Ecto neural progenitor cell (in vitro differentiated cells): ENCODE measurements at places on chromosomes 7 and 10.

DNA sequence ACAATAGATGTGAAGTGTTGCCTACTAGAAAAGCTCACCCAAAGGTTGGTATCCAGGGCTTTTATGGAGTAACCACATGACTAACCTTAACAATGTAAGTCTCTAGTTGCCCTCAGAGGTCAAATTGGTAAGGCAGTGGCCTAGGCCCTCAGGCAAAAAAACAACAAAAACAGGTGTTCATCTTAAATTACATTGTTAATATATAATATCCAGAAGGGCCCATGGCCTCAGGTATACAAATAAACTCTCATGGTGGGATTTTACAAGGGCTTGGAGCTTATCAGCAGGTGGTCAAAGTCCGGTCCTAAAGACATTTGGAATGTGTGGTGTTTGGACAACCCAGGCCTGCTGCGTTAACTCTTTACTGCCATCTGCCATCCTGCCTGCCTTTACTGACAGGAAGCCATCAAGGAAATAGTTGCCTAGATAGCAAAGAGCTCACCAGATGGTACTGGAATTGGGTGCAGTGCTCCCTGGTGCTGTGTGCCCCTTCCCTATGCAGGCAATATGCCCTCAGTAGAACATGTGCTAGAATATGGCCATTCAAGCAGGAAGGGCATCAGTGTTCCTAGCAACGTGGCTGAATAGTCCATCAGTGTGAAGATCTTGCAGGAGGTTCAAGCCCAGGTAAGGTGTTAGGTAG is 36.2 kb downstream of the TOMM7 start:
- DNase-seq: no peak

GRCh38 chr10:132351611-132352010 is 19.6 kb downstream of the LRRC27 start:
- no peak for DNase-seq

- no peak for DNase-seq
Observed at GRCh38 chr10:351770-352334, 216.6 kb downstream of the ZMYND11 start.

DNA sequence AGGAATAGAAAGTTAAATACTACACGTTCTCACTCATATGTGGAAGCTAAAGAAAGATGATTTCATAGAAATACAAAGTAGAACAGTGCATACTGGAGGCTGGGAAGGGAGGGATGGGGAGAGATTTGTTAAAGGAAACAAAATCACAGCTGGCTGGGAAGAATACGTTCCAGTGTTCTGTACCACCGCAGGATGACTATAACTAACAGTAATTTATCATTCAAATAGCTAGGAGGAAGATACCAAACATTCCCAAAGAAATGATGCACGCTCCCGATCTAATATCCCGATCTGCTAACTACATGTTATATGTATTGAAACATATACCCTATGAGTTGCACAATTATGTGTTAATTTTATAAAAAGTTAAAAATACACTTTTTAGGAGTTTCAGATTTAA is 162.3 kb downstream of the ZMYND11 start:
- no peak for DNase-seq

- DNase-seq: no peak
Observed at GRCh38 chr10:112967200-112967599, 17.2 kb downstream of the TCF7L2 start.

- no peak for DNase-seq
Observed at GRCh38 chr10:10848488-10849111, 169.1 kb upstream of the CELF2 start.

DNA sequence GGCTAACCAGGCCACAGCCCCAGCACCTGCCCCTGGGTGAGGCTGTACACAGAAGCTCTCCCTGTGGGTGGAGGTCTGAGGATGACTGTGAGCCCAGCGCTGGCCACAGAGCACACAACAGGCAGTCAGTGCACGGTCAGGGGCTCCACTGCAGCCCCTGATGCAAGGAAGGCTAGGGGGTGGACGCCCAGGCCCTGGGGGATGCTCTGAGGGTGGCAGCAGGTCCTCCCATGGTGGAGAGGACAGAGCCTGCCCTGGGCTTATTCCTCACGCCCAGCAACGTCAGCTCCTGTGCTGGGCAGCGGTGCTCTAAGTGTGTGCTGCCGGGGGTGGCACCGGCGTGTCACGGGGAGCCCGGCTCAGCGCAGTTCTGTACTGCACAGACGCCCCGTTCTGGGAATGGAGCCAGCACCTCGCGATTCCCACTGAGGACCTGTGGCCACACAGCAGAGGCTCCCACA is 223.2 kb downstream of the MAD1L1 start:
- no peak for DNase-seq

DNA sequence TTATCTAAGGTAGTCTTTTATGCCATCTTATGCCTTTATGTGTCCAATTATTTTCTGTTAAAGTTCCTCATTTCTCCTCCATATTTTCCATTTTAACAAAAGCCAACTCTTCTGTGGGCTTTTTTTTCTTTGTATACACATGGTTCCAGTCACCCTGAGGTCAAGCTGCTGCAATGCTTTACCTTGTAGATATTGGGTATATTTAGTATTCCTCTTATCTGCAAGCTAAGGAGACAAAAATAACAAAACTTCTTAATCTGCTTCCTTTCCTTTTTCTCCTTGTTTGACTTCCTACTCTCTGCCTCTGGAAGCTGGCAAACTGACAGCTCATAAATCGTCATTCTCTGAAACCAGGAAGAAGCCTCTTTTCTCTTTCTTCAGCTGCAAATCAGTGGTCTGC is 885.0 kb upstream of the LRRN3 start:
- no peak for DNase-seq

DNA sequence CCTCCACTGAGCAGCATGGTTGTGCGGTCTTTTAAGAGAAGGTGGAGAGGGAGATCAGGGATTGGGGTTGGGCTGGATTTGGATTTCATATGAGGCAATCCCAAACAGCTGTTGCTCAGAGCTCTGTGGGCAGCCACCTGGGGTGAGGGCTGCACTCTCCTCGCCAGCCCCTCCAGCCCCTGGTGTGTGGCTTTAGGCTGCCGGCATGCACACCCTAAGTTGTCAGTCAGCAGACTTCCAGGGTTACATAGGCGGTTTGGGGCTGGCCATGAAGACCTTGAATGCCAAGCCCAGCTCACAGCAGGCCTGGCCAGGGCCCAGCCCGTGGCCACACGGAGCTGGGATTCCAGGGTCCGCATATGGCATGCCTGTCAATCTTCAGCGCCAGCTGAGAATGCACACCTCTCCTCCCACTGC is 54.8 kb downstream of the ZMIZ1 start:
- DNase-seq: no peak

DNA sequence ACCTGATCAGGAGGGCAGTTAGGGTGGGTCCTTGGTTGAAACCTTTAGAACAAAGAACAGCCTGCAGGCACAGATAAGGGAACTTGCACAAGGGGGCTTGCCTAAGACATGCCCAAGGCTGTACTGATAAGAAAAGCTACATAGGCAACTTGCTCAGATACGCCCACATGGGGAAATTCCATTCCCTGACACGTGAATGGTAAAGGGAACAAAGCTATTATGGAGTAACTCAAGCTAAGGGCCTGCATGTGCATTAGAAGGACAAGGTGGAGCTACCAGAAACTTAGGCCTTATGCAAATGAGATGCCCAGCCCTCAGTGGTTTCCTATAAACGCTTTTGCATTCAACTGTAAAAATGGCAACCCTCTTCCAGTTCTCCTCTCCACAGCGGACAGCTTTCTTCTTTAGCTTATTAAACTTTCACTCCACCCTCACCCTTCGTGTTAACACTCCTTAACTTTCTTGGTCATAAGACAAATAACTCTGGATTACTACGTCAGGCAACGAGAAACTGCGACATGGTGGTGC is 1192.1 kb upstream of the CELF2 start:
- no peak for DNase-seq

- DNase-seq: no peak
Observed at GRCh38 chr10:122052701-122053100, 63.7 kb downstream of the TACC2 start.

DNA sequence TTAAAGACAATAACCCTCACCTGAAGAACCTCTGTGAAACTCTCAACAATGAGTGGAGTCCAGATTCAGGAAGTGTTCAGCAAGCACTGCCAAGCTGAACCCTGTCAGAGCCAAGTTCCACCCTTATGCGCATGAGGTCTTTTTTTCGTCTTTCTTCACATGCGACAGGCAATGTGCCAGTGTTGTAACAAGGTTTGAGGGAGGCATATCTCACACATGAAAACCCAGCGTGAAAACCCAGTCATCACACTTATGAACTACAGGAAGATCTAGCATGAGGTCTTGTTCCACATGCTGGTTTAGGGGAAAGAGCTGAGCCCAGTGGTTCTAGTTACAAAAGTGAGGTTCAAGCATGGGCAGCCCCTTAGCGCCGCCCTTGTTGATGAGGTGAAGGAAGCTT is 49.7 kb downstream of the RABGEF1 start:
- DNase-seq: no peak

DNA sequence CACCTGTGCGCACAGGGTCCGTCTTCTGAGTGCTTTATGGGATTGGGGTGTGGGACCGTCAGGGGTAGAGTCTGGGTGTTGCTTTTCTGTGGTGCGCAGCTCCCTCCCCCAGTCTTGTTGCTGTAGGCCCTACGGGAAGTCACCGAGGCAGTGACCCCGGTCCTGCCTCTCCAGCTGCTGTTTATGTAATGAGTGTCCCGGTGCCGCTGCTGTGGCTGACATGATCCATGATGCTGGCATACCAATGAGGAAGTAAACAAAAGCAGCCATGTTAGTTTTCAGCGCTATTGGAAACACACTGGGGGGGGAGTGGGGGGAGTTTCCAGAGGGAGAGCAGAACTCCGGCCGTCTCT is 1.1 kb downstream of the TRIM8 start:
- DNase-seq: no peak

DNA sequence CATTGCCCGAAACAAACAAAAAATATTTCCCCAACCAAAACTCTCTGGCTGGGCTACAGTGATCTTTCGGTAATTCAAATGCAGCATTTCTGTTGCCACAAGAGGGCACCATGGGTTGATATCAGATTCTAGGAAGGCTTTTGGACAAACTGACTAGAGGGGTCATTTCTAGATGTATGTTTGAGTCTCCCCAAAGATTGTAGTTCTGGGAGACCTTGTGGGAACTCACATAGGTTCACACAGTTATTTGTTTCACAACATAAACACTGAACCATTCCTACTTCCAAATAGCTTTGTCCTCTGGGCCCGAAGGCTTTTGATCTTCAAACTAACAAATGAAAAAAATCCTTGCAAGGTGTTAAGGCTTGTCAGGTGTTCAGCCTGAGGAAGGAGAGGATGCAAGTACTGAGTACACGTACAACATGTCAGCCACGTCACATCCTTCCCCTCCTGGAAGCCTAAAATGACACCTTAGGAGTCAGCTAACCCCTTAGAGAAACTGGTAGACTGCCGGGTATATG is 37.0 kb upstream of the IL15RA start:
- no peak for DNase-seq

- DNase-seq: no peak
Observed at GRCh38 chr10:121442086-121442935, 155.9 kb downstream of the FGFR2 start.

GRCh38 chr7:102239206-102239820 is 47.4 kb upstream of the SH2B2 start:
- no peak for DNase-seq

DNA sequence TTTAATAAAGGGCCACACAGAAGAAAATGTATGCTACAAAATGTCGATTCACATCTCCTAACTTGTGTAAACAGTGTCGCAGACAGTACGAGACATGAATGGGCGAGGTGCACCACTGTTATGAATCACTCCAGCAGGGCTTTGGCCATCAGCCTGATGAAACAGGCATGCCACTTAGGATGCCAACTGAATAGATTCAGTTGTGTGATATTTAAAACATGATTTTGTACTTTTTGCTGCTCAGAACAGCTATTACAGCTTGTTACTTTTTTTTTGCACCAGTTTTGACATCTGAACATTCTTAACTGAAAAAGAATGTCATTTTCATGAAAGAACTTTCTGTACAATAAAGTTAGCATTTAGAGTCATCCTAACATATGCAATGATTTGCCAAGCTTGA is 138.1 kb downstream of the VTI1A start:
- no peak for DNase-seq

GRCh38 chr10:89563861-89564478 is 28.6 kb upstream of the SLC16A12 start:
- no peak for DNase-seq

DNA sequence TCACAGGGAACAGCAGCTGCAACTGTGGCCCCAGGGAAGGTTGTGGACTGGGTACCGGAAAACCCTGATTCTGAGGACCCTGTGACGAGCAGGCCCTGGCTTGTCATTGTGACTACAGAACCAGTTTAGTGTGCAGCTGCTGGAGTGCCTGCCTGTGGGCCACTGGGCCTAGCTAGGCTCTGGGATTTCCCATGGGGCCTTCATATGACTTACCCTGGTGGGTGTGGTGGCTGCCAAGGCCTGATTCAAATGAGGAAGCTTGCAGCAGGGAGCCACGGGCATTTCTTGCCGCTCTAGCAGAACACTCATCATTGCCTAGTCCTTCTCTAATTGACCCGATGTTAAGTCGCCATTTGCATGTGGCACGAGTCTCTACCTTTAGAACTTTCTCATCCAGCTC is 14.7 kb upstream of the CAMK2G start:
- no peak for DNase-seq

DNA sequence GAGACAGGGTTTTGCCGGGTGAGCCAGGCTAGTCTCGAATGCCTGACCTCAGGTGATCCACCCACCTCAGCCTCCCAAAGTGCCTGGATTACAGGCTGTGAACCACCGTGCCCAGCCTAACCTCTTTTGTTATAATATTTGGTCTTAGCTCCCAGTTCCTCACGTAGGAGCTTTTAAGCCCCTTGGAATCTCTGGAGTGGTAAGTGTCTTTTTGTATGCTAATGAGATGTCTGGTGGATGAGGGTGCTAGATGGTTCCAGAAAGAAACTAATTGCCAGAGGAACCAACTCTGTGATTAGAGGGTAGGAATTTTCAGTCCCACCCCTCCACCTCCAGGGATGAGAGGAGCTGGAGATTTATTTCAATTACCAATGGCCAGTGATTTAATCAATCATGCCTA is 5.3 kb upstream of the ARPC1A start:
- no peak for DNase-seq

GRCh38 chr7:128860158-128861073 is 2.2 kb upstream of the ATP6V1F start:
- DNase-seq: no peak

GRCh38 chr7:46317256-46317655 is 396.2 kb upstream of the IGFBP3 start:
- DNase-seq: no peak

- no peak for DNase-seq
Observed at GRCh38 chr7:150953061-150953997, 24.8 kb downstream of the KCNH2 start.

DNA sequence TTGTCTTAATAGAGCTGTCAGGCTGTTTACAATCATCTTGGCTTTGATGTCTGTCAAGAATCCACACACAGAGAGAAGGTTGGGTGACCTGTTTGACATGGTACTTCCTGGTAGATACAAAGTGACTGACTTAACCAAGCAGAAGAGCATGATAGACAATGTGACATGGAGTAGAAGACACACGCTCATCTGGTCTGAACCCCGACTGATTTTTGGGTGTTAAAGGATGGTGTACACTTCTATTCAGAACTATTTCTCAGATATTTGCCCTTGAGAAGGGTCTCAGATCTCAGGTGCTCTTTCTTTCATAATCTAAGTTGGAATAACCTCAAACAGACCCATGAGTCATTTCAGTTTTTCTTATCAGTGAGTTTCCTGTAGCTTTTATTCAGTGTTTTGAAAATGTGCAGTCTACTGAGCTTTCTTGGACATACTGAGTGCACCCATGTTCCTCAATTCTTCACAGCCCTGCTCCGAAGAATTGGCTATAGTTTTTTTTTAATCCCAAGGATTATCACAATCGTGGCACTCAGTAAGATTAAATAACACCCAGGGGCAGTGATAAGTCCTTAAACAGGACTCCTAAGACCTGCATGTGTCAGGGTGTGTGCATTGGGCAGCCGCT is 46.4 kb upstream of the NXPH1 start:
- DNase-seq: no peak
